ENCODE measurements at places on chromosomes 7 and 10. TPM values are rescaled to one million over a fixed set of nuclear protein-coding genes. Genes with fewer than 3 reads are reported as not detected.

DNA sequence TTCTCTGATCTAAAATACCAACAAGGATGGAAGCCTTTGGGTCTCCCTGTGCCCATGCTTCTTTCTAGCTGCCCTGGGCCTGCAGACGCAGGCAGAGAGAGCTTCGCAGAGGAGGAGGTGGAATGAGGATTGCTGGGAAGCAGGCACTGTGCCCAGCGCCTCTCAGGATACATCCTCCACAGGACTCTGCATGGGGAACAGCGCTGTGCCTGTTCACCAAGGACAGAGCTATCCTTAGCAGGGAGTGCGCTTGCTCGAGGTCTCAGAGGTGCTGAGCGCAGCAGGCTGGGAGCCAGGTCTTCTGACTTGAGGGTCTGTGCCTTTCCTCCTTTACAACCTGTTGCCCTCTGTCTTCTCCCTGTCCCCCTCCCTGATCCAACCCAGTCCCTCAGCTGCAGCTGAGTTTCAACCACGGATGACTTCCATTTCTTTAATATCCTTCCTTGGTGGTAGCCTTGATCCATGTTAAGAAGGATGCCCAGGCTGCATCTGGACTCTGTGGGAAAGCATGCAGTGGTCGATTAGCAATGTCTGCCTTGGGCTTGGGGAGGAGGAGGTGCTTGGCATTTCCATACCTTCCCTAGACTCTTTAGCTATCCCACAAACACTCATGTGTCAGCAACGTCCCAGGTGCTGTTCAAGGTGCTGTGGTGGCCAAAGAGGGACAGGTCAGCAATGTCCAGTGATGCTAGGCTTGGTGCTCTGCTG is 219.6 kb upstream of the GPR26 start:
- DNase-seq: no peak

DNA sequence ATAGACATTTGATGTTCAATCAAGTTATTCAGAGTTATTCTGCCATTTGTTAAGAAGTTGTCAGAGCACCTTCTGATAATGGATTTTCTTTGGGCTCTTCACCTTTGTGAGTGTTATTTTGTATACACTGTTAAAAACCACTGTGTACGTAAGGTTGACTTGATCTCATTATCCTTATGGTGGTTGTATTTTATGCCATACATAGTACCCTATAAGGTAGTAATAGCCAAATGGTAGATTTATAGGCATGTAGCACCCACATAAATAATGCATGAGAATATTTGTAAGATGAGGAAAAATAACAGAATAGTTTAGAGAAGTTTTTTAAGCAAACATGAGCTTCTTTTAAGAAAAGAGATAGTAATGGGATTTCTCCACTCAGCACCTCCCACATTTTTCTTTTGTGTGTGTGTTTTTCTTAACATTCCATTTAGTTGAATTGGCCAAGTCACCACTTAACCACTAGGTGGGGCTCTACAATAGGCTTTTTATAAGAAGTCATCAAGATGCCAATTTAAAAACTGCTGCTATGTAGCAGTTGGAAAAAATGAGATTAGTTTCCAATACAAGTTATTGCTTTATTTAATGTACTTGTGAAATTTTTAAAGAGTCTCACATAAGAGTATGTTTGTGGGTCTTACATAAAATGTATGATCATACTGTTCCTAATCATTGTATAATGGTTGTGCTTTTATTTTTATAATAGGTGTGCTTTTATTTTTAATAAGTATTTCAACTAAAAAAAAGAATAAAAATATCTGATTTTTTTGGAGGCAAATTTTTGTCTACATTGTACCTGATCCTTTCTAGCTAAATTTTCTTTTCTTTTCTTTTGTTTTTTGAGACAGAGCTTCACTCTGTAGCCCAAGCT is 41.1 kb upstream of the STMP1 start:
- DNase-seq: no peak

- no peak for DNase-seq
These were observed 108.7 kb downstream of the DOCK4 start for GRCh38 chr7:112097524-112097923.

DNA sequence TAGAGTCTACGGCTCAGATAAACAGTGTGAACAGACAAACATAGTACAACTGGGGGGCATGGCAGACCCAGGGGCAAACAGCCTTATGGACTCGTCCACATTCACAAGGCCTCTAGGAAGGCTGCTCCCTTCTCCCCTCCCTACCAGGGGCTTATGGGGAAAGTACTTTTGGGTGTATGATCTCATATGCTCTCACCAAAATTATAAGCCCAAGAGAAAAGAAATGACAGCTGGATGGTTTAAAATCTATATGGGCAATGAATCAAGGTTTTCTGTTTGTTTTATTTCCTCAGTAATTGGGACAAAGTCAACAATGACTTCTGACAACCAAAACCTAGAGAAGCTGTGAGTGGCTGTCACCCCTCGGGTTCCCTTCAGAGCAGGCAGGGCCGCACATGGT is 144.4 kb downstream of the PKD1L1 start:
- DNase-seq: no peak

GRCh38 chr10:127890832-127891334 is 1.9 kb downstream of the CLRN3 start:
- no peak for DNase-seq

Gene AKR1C4
- total RNA-seq: not detected

DNA sequence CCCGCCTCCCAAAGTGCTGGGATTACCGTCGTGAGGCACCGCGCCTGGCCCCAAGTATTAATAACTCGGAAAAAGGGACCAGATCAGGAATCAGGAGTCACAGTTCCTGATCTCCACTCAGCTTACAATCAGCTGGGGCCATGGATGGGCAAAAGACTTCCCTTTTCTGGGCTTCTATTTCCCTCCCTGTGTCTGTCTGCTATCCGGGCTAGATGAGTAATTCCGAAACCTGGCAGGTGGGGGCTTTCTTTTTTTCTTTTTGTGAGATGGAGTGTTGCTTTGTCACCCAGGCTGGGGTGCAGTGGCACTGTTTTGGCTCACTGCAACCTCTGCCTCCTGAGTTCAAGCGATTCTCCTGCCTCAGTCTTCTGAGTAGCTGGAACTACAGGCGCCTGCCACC is 11.6 kb downstream of the RPS24 start:
- DNase-seq: no peak

- no peak for DNase-seq
These were observed 92.8 kb upstream of the MKLN1 start for GRCh38 chr7:131234719-131235488.

Gene DNAJC12
- total RNA-seq: 3.5 TPM

DNA sequence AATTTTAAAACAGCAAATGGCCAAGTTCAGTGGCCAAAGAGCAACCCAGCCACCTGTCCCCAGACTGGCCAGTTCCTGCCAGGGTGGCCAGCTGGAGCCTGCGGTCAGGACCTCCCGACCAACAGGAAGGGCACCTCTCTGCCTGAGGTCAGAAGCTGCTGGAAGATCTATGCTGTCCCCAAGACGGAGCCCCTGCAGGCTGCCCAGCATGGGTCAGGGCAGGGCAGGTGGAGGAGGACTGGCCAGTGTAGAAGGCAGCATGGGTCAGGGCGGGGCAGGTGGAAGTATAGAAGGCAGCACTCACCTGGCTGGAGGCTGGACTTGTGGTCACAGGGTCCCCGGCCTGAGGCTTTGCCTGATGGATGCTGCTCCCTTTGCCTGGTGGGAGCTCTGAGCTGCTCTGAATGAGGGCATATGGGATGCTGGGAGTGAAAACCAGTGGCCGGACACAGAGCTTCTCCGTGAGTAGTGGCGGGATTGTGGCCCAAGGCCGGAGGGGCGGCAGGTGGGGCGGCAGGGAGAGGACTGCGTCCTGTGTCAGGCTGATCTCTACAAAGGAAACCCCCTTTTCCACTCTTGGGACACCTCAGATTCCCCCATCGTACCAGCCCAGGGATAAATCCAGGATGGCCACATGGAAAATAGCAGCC is 229.2 kb downstream of the TCERG1L start:
- DNase-seq: no peak

DNA sequence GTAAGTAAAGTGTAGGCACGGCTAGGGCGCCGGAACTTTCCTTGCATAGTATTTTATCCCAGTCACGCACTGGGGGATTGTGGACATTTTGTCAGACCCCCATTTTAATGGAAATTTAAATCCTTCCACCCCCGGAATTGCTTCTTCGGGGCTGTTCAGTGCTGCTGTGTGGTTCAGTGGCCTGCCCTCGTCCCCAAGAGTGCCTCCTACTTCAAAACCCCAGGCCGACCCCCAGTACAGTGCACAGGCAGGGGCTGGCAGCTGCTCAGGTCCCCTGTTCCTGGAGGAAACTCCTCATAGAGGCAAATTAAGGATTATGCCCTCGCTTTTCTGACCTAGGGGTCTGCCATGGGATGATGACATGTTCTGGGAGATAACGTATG is 94.5 kb downstream of the PTPRE start:
- no peak for DNase-seq

- DNase-seq: no peak
These were observed 683 bp upstream of the ANKRD22 start for GRCh38 chr10:88852327-88852726.

Gene IFIT1B
- not detected for total RNA-seq

Gene MACROH2A2
- 11.9 TPM for total RNA-seq

Gene MKLN1
- total RNA-seq: 34.3 TPM

DNA sequence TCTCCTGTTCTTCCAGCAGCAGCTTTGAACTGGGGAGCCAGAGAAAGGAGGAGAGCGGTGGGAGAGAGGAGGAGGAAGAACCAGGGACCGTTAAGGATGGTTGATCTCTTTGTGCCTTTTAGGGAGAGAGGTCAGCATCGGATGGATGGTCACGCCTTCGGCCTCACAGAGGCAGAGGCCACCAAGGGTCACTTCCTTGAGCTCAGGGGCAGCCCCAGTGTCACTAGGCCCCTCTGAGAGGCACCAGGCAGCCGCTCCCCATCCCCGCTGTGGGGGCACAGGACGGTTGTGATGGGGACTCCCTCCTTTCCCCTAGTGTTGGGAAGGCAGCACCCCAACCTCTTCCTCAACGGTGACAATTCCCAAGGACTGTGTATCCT is 121.4 kb downstream of the DNAJB6 start:
- DNase-seq: no peak

DNA sequence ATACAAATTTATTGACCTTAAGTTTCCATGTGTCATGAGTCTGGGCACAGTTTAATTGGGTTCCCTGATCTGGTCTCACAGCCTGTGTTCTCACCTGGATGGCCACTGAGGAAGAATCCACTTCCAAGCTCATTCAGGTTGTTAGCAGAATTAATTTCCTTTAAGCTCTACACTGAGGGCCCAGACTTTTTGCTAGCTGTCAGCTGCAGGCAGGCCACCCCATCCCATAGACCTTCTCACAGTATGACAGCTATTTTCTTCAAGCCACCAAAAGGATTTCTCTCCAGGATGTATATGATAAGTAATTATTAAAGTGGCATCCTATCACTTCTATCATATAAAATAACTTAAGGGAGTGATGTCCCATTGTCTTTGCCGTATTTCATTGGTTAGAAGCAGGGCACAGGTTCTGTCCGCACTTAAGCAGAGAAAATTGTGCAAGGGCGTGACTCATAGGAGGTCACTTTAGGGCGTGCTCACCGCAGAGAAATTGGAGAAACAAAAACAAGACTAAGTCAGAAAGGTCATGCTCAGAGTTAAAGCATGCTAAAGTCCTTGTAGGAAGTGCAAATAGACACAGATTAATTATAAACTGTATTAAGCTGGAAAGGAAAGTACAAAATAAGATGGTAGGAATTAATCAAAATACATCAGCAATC is 109.9 kb downstream of the AHR start:
- DNase-seq: no peak

Gene ELMO1
- 13.5 TPM for total RNA-seq

Gene FGL2
- 41.3 TPM for total RNA-seq

Gene PDLIM1
- total RNA-seq: 201 TPM

DNA sequence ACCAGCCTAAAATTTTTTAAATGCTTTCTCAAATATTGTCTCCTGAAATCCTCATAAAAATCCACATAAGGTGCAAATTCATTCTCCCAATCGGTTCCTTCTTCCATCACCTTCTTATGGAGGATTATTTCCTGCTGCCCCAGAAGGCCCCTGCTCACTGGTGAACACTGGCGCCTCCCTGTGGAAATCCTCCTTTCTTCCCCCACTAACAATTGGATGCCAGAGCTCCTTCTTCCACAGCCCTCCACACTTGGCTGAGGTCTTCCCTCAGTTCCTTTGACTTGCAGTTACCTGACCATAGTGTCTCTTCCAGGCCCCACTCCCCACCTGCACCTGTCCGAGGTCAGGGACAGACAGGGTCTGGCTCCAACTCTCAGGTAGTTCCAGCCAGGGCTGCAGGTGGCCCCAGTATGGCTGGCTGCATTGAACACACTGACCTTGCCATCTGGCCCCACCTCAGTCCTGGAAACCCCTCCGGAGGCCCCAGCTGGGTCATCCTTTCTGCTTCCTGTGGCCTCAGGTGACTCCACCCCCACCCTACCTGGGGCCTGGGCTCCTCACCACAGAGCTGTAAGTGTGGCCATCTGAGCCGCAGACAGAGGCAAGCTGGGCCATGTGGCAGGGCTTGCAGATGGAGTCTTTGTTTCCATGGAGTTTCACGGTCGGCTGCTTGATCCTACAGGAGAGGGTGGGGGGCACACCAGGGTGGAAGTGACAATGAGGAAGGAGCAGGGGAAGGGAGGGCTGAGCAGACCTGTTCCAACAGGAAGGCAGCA is 18.4 kb downstream of the SPOCK2 start:
- no peak for DNase-seq

DNA sequence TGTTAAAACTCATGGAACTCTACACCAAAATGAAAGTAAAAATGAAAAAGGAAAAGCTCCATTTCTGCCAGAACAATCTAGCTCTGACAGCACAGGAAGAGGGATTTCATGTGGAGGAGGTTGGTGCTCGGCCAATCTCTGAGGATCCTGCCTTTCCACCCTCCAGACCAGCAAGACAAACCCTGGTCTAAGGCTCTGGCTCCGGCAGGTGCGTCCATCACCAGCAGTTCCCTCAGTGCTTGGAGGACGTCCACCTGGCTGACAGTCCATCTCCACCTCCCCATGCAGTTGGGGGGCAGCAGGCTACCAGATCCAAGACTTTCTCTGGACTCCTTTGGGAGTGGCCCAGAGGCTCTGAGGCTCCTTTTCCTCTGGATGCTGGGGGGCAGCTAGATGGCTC is 25.0 kb upstream of the LOXL4 start:
- no peak for DNase-seq

DNA sequence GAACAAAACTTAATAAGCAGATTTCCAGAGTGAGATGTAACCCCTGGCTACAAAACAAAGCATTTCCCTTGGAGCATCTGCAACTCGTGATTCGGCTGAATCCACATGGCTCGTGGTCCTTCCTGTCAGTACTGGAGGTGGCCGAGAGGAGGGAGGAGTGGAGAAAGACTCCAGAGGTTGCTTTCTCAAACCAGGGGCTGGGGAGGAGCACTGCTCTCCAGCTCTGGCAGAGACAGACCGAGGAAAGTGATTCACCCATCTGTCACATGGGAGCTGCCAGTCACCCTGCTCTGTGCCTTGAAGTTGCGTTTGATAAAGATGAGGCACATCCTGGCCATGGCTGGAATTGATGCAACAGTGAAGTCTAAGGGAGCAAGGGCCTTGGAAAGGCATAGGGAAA is 72.7 kb downstream of the COL13A1 start:
- DNase-seq: no peak

Gene LGI1
- total RNA-seq: not detected

Gene C10orf53
- not detected for total RNA-seq

GRCh38 chr10:111102359-111102837 is 25.6 kb downstream of the ADRA2A start:
- no peak for DNase-seq

Measured in heart right ventricle (tissue), 16 donors.